Activated naive CD4-positive, alpha-beta T cell (primary cell): ENCODE measurements at places on chromosomes 11 and 22.

DNA sequence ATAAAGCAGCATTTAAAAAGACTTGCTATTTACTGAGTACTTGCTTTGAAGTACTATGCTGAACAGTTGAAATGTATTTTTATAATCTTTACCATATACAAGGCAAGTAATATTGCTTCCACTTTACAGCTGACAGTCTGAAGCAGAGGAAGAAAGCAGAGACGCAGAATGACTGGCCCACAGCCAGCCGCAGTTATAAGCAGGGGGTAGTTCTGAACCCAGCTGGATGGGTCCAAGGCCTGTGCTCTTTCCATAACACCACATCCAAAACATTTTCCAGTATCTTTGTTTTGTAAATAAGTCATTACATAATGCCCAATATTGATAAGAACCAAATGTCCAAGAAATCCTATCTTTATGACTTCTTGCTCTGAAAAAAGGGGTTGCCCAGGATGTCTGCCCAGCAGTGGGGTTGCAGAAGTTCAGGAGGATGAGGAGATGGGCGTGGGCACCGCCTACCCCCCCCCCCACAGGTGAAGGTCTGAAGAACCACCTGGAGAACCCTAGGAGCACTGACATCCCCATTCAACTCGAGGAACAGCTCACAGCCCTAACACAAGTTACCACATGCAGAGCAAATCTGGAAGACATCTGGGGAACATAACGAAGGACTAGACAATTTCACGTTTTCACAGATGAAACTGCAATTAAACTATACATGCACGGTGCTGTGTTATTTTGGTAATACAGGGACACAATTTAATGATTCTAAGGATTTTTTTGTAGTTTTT is 24.2 kb upstream of the YPEL1 start:
- DNase-seq = no peak

DNA sequence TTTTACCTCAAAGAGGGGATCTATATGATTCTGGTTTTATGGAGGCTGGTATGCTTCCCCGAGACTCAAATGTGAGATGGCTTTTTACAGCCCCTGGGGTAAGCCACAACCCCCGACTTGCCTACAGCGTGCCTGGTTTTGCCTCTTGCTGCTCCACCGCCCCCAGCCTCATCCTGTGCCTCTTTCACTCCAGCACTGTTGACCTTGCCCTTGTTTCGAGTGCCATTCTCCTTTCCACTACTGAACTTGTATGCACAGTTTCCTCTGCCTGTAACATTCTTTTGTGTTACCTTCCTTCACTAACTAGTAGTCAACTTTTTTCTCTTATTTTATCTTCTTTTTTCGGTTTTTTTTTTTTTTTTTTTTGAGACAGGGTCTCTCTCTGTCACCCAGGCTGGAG is 219.0 kb upstream of the ZBED5 start:
- no peak for DNase-seq

DNA sequence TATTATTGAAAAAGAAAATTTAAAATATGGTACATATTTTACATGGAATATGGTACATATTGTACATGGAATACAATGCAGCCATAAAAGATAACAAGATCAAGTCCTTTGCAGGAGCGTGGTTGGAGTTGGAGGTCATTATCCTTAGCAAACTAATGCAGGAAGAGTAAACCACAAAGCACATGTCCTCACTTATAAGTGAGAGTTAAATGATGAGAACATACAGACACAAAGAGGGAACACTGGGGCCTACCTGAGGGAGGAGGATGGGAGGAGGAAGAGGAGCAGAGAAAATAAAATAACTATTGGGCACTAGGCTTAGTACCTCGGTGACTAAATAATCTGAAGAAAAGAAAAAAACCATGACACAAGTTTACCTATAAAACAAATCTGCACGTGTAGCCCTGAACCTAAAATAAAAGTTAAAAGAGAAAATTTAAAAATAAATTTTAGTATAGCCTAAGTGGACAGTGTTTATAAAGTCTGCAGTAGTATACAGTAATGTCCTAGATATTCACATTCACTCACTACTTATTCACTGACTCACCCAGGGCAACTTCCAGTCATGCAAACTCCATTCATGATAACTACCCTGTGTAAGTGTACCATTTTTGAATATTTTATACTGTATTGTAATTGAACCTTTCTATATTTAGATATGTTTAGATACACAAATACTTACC is 204.4 kb downstream of the FAM76B start:
- DNase-seq = no peak

DNA sequence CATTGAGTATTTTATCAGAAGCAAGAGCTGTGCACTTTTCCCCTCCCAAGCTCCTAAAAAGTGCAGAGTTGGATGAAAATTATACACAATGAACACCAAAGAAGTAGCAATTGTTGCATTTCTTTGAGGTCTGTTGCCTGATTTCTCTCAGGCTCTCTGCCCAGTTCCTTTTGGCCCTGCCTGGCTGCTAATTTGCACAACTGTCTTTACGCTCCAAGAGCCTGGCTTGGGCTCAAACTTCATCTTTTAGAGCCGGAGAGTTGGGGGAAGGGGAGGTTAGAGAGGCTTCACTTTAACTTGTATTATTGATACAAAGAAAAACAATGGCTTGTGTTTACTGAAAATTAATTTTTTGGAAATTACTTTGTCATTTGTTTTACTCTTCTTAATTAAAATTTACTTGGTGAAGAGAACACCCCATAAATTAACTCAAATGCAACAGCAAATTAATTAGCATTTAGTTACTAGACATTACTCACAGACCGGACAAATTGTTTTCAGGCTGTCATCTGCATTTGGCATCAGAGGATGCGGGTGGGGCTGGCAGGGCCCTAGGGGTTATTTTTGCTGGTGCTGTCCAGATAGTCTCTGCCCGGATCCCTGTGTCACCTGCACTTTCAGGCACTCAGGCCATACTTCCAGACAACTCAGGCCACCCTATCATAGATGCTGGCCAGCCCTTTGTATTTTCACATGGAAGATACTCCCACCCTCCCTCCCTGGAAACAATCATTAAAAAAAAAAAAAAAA is 407.3 kb downstream of the NXPE2 start:
- DNase-seq = no peak

GRCh38 chr11:36840378-36840777 is 242.3 kb upstream of the RAG2 start:
- no peak for DNase-seq

DNA sequence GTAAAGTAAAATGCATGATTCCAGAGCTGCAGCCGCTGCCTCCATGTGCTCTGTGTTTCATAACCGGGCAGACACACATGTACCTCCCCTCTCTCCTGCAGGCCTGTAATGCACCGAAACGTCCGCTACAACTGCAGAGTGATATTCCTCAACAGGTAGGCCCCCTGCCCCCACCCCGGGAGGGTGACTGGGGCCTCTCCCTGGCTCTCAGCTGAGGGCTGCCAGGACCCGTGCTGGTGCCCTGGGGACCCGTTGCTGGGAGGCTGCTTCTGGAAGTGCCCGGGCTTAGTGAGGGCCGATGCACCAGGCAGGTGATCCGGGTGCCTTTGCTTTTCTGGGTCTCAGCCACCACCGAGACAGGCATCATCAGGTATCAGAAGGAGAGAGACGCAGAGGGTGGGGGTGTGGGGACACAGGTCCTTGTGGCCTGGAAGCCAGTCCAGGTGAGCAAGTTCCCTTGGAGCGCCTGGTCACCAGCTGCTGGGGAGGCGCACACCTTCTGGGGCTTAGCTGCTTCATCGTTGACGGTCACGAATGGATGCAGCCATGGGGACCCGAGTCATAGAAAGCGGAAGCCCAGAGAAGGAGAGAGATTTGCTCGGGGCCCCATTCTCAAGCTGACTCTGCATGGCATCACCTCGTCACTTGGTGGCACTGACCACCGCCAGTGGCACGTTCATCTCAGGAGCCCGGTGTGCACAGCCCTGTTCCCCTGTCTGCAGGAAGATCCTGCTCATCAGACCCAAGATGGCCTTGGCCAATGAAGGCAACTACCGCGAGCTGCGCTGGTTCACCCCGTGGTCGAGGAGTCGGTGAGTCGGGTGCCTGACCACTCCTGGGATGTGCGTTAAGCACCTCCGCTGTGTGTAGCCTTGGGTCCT is 10.6 kb downstream of the NADSYN1 start:
- no peak for DNase-seq

DNA sequence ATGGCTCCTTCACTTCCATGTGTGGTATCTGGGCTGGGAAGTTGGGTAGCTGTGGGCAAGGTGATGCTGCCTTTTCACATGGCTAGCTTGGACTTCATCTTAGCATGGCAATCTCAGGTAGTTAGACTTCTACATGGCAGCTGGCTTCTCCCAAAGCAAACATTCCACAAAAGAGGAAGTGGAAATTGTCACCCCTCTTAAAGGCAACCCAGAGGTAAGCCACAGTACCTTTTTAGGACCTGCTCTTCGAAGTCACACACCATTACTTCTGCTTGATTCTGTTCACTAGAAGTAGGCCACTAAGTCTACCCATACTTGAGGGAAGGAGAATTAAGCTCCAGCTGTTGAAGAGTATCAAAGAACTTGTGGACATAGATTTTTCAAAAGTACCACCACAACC is 25.9 kb downstream of the TUG1 start:
- no peak for DNase-seq

GRCh38 chr11:93513772-93514171 is 29.4 kb downstream of the SMCO4 start:
- no peak for DNase-seq

DNA sequence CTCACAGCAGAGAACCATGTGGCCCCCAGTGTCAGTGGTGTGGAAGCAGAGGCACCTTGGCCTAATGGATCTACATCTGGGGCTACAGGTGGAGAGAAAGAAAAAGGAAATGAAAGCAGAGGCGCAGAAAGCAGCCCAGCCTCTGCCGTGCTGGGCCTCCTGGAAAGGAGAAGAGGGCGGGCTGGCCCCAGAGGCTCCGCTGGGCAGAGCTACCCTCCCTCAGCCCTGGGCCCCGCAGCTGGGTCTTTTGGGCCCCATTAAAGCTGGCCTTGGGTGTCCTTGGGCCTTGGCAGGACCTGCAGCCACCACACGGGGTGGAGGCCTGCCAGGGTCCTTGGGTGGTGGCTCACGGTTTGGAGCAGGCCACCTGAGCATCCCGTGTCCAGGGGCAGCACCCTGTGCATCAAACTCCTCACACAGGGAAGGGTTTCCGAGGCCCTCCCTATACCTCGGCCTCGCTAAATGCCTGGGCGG is 31.6 kb upstream of the GAL start:
- no peak for DNase-seq
